Cerebellum (tissue), 4 donors: ENCODE measurements at places on chromosomes 1 and 21. TPM values are rescaled to one million over a fixed set of nuclear protein-coding genes. Genes with fewer than 3 reads are reported as not detected.

DNA sequence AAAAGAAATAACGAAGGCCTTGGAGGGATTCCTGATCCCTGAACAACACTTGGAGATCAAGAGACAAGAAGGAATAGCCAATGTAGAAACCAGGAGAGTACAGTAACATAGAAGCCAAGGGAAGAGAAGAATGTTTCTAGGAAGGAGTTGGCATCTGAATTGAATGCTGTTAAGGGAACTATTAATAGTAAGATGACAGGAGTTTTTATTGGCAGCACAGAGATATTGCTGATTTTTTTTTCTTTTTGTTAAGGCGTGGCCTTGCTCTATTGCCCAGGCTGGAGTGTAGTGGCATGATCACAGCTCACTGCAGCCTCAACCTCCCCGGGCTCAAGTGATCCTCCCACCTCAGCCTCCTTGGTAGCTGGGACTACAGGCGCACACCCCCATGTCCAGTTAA, 9.6 kb upstream of the SFT2D2 start:
- DNase-seq = no peak

GRCh38 chr1:233655301-233655740, 41.4 kb downstream of the KCNK1 start:
- no peak for DNase-seq

DNA sequence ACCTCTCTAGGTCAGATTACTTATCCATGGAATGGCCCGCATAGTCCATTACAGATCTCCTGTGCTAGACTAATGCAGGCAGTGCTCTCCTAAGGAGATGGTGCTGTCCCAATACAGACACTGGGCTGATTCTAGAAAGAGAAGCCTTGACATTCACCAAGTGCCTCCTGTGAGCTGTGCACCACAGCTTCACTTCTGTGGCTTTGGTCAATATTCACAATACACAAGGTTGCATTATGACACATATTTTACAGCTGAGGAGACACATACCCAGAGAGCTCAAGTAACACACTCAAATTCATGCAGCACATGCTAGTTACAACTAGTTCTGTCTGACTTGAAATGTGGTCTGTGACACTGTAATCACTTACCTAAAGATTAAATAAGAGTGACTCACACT, 59.4 kb upstream of the LRRC8B start:
- no peak for DNase-seq

DNA sequence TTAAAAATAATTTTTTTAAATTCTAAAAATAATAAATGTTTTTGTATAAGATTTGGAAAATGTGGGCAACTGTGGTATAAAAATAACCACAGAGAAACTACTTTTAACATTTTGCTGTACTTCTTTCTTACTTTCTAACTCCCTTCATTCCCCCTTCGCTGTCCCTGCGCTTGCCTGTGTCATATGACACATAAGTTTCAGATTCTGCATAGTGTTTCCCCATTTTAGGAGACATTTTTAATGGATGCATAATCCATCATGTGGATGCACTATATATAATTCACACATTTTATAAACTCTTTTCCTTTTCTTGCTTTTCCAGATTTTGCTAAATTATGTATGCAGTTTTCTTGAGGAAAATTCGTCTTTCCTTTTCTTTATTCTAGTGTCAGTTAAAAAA, 16.3 kb downstream of the ATG4C start:
- no peak for DNase-seq

DNA sequence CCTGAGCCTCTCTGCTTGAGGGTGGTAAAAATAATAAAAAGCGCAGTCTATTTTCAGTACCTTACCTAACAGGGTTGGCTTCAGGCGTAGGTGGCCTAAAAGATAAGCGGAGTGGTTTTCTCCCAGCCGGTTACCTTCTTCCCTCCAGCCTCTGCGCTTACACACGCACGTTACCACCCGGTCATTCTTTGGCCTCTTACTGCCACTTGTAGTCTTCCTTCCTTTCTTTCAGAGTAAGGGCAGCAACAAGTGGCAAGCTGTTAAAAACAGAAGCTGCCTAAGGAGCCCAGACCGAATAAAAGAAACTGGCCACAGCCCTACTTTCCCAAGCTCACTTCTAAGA, 35.4 kb downstream of the CLCA1 start:
- DNase-seq = no peak

DNA sequence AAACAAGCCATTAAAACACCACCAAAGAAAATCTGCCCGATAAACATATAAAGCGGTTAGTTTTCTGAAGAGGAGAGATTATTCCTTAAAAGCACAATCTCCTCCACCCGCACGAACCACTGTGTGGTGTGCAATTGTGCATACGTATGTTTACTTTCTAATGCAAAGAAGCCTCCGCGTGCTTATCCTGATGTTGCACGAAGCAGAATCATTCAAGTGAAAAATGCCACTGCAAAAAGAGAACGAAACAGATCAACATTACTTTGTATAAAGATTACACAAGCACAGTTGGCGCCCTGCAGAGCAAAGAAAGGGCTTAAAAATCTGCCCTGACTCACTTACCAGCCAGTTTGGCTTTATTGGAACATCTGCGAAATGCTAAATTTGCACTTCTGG, 166.8 kb downstream of the ZNF281 start:
- DNase-seq = no peak

GRCh38 chr21:37405629-37406028, 39.1 kb downstream of the DYRK1A start:
- DNase-seq = no peak

DNA sequence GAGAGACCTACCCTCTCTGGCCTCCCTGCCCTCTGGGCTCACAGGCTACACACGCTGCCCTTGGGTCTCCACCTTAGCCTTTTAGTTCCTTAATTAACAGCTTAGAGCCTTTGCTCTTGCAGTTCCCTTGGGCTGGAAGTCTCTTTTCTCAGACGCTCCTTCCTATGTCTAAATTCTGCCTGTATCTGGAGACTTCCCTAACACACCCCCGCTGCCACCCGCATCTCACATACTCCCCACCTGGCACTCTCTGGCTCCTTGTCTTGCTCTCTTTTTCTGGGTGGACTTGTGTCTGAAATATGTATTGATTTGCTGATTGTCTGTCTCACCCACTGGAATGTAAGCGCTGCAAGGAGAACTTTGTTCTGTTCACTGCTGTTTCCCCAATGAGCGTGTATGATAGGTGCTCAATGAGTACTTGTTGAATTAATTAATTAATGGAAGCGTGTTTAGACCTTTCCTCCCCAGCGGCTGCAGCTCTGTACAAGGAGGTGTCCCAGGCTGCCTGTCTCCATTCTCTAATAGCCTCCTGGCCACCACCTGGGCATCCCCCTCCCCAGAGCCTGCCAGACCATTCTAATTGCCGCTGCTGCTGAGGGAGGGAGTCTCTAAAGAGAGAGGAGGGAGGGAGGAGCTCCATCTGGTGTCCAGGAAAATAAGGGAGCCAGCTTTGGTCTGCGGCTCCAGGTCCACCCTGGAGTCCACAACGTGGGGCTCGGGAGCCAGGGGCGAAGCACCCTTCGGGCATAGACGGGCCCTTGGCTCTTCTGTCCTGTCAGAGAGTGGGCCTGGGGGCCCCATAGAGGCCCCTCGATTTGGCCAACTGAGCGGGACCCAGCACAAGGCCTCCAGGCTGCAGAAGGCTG, 95.4 kb downstream of the RNF220 start:
- DNase-seq = no peak

DNA sequence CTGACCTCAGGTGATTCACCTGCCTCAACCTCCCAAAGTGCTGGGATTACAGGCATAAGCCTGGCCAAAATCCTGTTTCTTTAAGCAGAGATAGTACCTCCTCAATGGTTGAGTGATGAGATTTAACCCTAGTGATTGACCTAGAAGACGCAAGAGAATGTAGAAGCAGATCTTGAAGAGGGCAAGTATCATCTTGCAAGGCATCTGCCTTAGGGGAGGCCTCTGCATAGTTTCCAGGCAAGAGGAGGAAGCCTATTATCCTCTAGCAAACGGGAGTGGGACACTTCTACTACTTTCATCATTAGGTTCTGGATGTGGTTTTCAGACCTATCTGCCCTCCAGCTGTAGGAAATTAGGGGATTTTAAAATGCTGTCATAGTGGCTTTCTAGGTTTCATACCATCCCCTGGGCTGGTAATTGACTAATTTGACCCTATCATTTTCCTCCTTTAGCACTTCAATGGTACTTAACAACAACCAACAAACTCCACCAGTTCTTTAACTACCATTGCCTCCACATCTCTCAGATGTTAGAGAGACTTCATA, 10.0 kb upstream of the TRIM62 start:
- DNase-seq = no peak

- no peak for DNase-seq
Observed at GRCh38 chr1:157852476-157852875, 10.9 kb upstream of the CD5L start.

DNA sequence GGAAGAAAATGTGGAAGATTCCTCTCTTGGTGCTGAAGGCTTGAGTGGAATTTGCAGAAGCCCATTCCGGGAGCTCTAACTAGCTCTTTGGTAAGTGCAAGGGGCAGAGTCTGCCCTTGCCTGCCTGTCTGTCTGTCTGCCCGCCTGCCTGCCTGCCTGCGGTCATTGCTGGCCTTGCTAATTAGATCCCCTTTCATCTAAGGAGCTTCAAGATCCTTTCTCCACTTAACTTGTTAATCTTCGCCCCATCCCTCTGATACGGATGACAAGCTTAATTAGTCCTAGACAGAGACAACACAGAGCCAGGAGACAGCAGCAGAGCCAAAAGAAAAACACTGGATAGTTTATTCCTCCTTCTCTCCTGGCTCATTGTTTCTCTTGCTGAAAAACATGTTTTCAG, 80.2 kb upstream of the GADD45A start:
- DNase-seq = no peak

DNA sequence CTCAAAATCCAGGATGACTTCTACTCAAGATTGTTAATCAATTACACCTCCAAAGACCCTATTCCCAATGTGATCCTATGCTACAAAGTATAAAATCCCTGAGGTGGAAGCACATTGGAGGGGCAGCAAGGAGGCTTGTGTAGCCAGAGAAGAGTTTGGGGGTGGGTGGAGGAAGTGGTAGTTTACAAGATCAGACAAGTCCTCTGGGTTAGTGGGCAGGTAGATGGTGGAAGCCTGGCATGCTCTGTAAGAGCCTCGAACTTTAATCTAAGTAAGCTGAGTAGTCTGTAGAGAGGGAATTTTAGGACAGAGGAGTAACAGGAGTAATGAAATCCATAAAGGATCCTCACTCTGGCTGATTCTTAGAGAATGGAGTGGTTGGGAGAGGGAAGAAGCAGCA, 65.0 kb upstream of the KCTD3 start:
- DNase-seq = no peak

- DNase-seq = no peak
Observed at GRCh38 chr21:43786300-43786806, 3.0 kb upstream of the RRP1 start.

- peak; percentile 47 for DNase-seq
Observed at GRCh38 chr1:54542120-54542961, 5.7 kb upstream of the ACOT11 start.

- DNase-seq = no peak
Observed at GRCh38 chr1:19708567-19709110, 44.0 kb downstream of the HTR6 start.

DNA sequence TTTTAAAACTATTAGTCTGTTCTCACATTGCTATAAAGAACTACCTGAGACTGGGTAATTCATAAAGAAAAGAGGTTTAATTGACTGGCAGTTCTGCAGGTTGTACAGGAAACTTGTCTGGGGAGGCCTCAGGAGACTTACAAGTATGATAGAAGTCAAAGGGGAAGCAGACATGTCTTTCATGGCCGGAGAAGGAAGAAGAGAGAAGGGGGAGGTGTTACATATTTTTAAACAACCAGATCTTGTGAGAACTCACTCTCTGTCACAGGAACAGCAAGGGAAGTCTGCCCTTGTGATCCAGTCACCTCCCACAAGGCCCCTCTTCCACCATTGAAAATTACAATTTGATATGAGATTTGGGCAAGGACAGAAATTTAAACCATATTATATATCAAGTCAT, 55.9 kb downstream of the CLIC4 start:
- DNase-seq = no peak

- no peak for DNase-seq
Observed at GRCh38 chr1:206449565-206449964, 20.7 kb upstream of the IKBKE start.

GRCh38 chr1:159011751-159012150, 2.0 kb downstream of the IFI16 start:
- DNase-seq = no peak

- DNase-seq = no peak
Observed at GRCh38 chr1:17802945-17803344, 47.8 kb downstream of the ACTL8 start.

- peak; percentile 2 for DNase-seq
Observed at GRCh38 chr1:237763137-237763536, 127.6 kb downstream of the ZP4 start.

Gene NEGR1
- total RNA-seq = 28.7 TPM

Gene COL8A2
- 1.2 TPM for total RNA-seq

Gene TNFSF4
- total RNA-seq = 2.3 TPM

Gene CAMK1G
- 1.8 TPM for total RNA-seq

Gene ZBTB37
- 47.2 TPM for total RNA-seq

Gene ESRRG
- total RNA-seq = 131 TPM
